T-helper 9 cell (primary cell): ENCODE measurements at places on chromosomes 5 and 9.
A peak's percentile ranks its signal among the peaks of the same experiment; 100 is the strongest.

DNA sequence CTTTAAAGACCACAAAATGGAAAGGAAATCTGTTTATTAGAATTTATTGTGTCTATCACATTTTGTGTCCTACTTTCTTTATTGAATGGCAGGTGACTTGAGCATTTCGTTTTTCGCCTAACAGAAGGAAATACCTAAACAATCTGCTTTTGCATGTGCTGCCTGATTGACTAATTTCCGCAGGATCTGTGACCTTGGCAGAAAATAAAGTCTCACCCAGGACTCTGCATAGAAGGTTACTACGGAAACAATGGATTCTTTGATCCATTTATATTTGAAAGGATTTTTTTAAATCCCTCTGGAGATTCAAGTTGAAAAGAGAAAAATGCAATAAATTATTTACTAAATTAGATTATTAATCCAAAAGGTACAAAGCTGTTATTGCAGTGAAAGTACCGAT, 61.0 kb upstream of the CAST start:
- no peak for DNase-seq

GRCh38 chr5:107958861-107959260, 288.1 kb upstream of the EFNA5 start:
- DNase-seq: no peak

DNA sequence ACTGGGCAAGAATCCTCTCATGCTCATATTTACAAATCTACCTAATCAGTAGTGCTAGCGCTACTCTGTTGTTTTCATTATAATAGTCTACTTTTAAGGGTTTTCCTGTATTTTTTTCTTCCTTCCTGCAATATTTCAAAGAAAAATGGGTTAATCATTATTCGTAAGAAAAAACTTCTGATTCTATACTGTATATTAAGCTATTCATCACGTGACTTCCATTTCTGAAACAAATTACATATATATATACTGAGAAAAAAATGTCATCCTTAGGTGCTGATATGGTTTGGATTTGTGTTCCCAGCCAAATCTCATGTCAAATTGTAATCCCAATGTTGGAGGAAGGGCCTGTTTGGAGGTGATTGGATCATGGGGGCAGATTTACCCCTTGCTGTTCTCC, 197.0 kb downstream of the FBXL17 start:
- DNase-seq: no peak

GRCh38 chr5:108700930-108701329, 46.8 kb upstream of the FER start:
- DNase-seq: no peak

GRCh38 chr9:97473717-97474116, 27.7 kb upstream of the TMOD1 start:
- DNase-seq: no peak

- no peak for DNase-seq
These were observed 33.1 kb downstream of the NDUFAF2 start for GRCh38 chr5:60977956-60978737.

- DNase-seq: no peak
These were observed 16.1 kb downstream of the FBP2 start for GRCh38 chr9:94577571-94577970.

DNA sequence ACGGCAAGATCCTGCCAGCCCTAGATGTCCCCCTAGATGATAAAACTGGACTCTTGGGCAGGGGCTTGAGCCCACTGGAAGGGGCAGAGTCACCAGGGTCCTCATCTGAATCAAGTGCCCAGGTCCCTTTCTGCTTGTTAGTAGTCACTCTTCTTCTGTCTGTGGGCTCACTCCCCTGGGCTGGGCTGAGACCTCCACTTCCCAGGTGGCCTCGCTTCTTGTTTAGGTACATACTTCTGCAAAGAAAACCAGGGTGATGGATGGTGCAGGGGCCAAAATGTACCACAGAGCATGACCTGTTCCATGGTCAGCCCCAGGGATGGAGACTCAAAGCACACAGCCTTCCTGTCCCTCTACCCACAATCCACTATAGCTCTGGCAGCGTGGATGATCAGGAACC, 845 bp upstream of the SLC46A2 start:
- DNase-seq: no peak

DNA sequence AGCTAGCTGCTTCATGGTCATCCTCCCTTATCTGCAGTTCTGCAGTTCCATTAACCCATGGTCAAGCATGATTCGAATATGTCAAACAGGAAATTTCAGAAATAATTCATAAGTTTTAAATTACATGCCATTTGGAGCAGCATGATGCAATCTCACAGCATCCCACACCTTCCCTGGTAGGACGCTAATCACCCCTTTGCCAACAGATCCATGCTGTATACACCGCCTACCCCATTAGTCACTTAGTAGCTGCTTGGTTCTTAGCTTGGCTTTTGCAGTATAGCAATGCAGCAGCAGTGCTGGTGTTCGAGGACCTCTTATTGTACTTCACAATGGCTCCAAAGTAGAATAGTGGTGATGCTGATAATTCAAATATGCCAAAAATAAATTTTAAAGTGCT, 739.7 kb upstream of the CDH9 start:
- DNase-seq: no peak

- no peak for DNase-seq
These were observed 157.1 kb downstream of the ATP10B start for GRCh38 chr5:160694896-160695295.

DNA sequence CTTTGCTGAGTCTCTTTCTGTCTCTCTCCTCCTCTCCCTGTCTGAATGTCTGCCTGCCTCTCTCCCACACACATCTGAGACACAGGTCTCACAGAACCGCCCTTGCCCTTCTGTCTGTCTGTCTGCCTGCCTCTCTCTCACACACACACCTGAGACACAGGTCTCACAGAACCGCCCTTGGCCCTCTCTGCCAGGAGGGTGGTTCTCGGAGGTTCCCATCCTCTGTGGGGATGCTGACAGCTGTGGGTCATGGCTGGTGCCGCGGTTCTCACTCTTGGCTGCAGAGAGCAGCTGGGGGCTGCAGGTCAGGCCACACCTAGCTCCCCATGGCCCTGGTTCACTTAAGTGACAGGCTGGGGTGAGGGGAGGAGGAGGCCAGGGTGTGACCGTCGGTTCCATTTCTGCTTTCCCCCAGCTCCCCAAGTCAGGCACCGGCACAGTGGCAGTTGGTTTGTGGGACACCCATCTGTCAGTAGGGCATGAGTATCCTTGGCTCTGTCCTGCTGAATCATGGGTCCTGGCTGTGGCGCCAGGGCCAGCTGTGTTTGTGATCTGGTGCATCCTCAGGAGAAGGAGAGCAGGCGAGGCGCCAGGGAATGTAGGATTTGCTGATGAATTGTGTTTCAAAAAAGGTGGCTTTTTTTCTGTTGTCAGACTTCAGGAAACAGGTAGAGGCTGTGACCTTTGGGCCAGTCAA, 42.3 kb upstream of the CLPTM1L start:
- DNase-seq: no peak

- DNase-seq: no peak
These were observed 6.2 kb downstream of the NUDCD2 start for GRCh38 chr5:163453705-163454104.

DNA sequence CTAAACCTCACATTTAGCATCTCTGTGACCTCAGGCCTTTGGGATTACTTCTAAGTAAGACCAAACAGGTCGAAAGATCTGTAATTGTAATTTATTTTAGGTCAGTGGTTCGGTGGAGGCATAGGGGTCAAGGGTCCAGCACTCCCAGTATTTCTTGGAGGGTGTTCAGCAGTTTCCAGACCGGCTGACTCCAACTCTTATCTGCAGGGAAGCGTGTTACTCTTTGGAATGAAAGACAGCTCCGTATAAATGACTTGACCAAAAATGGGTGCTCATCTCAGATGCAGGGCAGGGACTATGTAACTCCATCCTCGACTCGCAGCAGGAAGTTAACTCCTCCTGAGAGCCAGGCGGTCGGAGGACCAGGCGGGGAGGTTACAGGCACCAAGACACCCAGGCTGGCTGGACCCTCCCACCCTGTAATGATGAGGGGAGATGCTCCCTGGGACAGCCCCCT, 620 bp upstream of the VPS13A start:
- DNase-seq: no peak

DNA sequence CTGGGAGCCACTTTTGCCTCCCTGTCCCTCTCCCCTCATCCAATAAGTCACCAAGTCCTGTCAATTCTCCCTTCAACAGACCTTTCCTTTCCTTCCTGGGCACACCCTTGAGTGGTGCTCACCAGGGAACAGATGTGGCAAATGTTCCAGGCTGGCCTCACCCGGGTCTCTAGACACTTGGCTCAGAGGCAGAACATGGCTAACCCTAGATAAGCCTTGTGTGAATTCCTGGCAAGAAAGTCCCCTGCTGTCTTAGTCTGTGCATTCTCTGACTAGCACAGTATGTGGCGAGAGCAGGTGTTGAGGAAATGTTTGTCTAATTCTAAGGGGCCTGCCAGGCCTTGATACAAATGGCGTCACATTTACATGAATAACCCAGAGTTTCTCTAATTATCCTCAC, 41.2 kb upstream of the PTGS1 start:
- no peak for DNase-seq

DNA sequence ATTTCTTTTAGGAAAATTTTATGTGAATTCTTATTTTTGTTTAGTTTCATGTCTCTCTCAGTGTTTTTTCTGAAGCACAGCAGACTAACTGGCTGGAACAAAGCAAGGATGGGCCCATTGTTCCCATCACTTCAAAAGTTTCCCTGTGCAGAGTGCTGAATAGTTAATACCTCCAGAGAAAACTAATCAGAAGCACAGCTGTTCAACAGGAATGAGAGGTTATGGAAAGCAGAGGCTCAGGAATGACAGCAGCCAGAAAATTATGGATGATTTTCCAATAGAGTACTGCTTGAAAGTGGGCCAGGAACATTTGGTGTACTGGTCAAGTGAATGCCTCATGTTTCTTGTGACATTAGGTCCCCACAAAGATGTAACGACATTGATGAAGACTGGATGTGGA, 173.0 kb upstream of the TARS1 start:
- no peak for DNase-seq

DNA sequence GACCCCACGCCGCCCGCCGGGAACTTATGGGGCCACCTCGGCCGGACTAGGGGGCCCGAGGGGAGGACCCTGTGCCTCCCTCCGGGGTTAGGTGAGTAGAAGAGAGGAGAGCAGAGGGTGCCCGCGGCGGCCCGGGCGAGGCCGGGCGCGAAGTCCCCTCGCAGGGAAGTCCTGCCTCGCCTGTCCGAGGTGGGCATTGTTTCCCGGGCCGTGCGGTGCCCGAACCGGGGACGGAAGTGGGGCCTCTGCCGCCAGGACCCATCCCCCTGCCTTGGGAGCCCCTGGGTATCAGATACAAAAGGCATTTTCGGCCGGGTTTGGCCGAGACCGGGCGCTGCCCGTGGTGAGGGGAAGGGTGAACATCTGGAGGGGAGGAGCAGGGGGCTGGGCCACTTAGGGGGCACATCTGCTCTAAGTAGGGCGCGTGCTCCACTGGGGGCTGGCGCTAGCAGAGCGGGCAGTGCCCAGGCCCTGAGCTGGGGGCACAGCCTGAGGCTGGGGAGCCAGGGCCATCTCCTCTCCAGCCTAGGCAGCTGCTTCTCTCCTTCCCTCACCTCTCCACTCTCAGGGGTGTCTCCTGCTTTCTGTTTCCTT, 48.2 kb downstream of the DAB2IP start:
- no peak for DNase-seq

DNA sequence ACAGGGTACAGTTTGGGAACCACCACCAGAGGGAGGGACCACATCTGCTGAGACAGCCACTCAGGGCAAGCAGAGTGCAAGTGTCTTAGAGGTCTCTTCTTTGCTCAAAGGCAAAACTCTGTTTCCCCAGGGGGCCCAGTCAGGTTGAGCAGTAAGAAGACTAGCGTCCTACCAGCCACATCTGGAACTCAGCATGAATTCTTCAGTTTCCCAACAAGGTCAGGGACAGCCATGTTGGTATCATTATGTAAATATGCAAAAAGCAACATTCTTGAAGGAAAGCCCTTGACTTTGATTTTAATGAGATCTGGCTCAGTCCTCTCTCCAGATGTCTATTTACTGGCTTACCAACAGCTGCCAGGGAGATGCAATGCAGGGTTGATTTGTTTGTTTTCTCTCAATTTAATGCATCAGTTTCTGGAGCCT, 46.7 kb downstream of the TGFBI start:
- DNase-seq: no peak

GRCh38 chr5:10474521-10475075, 32.9 kb downstream of the ROPN1L start:
- no peak for DNase-seq

DNA sequence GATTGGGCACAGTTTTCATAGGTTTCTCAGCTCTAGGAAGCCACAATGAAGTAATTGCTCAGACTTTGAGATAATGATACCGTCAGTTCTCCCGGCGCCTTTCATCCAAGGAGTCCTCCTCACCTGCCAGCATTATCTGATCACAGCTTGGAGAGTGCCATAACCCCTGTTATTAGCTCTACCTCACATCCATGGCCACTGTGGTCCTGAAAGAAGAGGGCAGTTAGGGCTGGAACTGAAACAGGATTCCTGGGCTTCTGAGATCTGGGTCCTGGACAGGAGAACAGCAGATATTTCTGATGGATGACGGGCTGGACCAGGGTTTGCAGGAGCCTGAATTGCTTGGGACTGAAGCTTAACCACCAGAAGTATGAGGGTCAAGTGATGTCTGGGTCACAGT, 13.5 kb downstream of the RGS3 start:
- DNase-seq: no peak

GRCh38 chr9:134216449-134216951, 52.1 kb upstream of the RNU6ATAC start:
- no peak for DNase-seq

- peak; percentile 54 for DNase-seq
These were observed 467 bp upstream of the PHF19 start for GRCh38 chr9:120877276-120878034.

DNA sequence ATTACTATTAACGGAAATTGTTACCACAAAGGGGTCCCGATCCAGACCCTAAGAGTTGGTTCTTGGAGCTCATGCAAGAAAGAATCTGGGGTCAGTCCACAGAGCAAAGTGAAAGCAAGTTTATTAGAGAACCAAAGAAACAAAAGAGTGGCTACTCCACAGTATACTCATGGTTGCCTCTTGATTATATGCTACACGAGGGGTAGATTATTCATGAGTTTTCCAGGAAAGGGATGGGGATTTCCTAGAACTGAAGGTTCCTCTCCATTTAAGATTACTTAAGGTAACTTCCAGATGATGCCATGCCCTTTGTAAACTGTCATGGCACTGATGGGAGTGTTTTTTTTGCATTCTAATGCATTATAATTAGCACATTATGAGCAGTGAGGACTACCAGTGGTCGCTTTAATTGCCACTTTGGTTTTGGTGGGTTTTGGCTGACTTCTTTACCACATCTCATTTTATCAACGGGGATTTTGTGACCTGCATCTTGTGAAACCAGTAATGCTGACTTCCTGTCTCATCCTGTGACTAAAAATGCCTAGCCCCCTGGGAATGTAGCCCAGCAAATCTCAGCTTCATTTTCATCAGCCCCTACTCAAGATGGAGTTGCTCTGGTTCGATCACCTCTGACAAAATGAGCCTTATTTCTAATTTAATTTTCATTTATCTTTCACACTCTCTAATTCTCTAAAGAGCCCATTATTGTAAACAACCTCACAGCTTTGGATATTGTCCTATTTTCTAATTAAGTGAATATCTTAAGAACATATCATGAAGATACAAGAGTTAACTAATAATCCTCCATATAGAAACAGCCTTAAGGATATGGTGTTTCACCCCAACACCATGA, 336.3 kb downstream of the RASEF start:
- DNase-seq: no peak

- DNase-seq: no peak
These were observed 227.7 kb downstream of the SMARCA2 start for GRCh38 chr9:2242831-2243330.

GRCh38 chr5:126052791-126053190, 370.4 kb upstream of the GRAMD2B start:
- no peak for DNase-seq
